ENCODE measurements at places on chromosomes 4 and X.

DNA sequence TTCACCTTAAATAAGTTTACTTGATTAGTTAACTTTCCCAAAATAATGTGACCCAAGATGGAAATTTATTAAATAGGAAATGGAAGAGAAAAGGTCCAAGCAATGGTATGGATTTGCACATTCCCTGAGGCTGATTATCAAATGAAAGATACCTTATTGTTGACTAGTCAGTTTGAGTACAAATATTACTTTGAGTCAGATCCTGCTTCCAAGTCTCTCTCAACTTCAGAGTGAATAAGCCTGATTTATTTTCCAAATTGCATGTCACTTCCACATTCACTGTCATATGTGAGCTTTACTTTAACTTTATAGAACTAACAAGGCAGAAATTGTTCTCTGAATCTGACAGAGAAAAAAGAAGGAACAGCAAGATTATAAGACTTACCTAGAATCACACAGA, 520.8 kb downstream of the RAB28 start:
- DNase-seq, result no peak

- no peak for DNase-seq
Measured at GRCh38 chr4:57442831-57443291, 332.7 kb upstream of the IGFBP7 start.

- DNase-seq, result no peak
Measured at GRCh38 chr4:36321176-36321575, 39.8 kb downstream of the DTHD1 start.

- peak; percentile 20 for DNase-seq
Measured at GRCh38 chr4:2937146-2937857, 25.9 kb downstream of the NOP14 start.

- no peak for DNase-seq
Measured at GRCh38 chr4:30920043-30920442, 199.9 kb downstream of the PCDH7 start.

DNA sequence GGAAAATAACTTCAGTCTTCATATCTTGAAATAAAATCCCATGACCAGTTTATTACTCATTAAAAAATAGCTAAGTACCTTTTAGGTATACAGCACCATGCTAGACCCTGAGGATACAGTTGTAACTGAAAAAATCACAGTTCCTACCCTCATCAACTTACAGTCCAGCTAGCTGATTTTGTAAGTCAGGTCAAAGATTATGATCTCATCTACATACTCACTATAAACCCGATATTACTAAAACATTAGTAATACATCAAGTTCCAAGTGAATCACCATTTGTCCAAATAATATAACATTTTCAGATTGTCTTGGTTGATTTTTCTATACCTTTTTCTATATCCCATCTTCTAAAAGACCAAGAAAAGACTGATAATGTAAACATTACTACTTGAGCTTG, 333.9 kb downstream of the INPP4B start:
- no peak for DNase-seq

- no peak for DNase-seq
Measured at GRCh38 chrX:19735244-19735643, 152.2 kb downstream of the SH3KBP1 start.

DNA sequence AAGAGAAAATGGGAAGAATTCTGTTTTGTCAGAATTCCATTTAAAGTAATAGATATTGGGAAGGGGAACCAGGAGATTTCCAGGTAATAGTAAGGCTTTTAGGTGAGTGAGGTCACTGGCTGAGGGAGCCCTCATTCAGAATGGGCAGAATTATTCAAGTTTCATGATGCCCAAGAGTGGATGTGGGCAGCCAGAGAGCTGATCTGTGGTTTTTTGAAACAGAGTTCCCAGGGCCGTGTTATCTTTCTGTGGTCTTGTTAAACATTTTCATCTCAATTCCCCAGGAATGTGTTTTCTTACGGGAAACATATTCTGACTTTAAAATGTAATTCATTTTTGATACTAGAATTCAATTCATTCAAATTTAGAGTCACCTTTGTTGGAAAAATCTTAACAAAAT, 182.0 kb upstream of the AADAT start:
- DNase-seq, result no peak

GRCh38 chr4:27350161-27350560, 489.5 kb downstream of the STIM2 start:
- DNase-seq, result no peak

- DNase-seq, result no peak
Measured at GRCh38 chr4:126404549-126404948, 1089.8 kb downstream of the FAT4 start.

GRCh38 chrX:150225756-150226155, 137.4 kb upstream of the MAMLD1 start:
- no peak for DNase-seq

DNA sequence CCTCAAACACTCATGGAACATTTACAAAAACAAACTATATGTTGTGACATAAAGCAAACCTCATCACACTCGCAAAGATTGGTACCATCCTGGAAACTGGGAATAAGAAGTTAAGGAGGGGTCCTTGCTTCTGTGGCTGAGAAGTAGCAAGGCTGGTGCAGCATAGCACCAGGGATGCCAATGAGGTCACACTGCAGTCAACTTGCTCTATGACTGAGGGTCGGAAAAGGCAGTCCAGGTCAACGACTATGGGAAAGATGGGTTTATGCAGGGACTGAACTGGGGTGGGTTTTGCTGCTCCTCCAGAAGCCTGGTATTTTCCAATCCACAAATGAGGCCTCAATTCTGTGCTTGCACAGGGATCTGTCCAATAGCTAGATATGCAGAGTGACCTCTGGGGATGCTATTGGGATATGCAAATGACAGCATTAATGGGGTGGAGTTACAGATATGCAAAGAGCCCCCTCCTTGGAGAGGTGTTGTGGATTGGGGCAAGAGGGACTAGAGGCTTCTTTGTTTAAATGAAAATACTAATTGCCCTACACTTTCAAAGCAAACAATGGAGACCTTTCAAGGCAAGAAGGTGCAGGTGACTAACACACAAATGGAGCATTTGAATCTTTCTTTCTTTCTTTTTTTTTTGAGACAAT, 7.2 kb upstream of the IL13RA1 start:
- no peak for DNase-seq

DNA sequence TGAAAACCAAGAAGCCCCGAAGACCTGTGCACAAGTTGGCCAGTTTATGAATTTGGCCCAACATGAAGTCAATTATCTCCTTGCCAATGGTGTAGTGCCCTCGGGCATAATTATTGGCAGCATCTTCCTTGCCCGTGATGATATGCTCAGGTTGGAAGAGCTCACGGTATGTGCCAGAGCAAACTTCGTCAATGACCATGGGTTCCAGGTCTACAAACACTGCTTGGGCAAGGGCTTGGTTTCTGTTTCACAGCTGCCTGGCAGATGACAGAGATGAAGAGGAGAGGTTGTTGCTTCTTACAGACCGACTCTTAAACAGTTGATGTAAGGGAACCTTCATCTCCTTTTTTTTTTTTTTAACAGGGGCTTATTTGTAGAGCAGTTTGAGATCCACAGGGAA, 135.6 kb upstream of the PLS3 start:
- no peak for DNase-seq

DNA sequence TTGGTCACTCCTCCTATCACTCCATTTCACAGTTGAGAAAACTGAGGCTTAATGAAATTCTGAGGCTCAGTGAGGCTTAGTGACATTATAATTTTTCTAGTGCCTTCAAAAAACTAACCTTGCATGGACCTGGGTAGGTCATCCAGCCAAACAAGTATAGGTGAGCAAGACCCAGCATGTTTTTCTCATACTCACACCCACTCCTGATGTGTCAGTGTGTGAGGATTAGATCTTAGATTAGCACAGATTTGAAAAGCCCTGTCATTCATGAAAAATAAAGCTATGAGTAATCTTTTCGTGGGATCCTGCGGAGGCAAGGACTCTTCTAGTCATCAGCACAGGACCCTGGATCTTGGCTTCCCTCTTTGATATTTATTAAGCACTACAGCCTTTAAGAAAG, 146.7 kb downstream of the CHIC2 start:
- no peak for DNase-seq
